ENCODE measurements at places on chromosomes 2 and 18.

- DNase-seq = no peak
Measured at GRCh38 chr18:44708451-44709083, 27.9 kb downstream of the SETBP1 start.

DNA sequence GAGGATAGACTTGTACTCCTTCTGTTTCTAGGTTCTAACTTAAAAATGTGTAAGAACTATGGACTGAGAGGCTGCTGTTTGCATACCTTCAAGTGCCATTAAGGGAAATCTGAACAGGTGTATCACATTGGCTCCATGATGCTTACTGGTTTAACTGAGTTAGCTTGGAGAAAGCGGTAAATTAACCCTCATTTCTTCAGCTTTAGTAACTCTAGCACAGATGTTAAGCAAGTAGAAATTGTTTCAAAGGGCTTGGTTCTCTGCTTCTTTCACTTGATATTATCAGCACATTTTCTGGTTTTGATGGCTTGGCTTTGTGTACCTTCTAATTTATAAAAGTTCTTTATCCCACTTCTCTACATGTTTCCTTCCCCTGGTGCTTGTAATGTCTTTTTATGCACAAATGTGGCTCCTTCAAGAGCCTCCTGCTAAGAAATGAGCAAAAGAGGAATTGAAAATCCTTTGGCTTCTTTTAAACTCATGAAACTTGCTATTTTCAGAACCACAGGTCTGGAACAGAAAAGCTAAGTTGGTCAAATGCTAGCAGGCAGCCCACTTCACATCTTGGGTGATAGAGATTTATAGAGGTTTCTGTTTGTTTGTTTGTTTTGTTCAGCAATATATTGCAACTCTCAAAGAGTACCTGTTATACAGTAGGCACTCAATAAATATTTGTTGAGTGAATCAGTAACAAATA, 249.9 kb upstream of the THUMPD2 start:
- DNase-seq = no peak

DNA sequence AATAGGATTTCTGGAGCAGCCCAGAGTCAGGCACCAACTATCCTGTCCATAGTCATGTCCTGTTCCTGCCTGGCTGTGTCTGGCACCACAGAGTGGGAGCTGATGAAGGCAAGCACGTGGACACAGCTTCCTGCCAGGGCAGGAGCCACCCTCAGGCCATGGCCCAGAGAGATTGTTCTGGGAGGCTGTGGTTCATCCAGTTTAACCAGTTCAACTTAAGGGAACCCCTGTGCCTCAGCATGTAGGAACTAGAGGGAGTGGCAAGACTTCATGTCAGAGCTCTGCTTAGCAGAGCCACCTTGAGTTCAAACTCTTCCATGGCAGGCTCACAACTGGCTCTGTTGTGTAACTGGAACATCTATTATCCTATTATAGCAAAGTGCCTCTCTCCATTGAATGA, 73.2 kb upstream of the NCKAP5 start:
- peak; percentile 21 for DNase-seq

DNA sequence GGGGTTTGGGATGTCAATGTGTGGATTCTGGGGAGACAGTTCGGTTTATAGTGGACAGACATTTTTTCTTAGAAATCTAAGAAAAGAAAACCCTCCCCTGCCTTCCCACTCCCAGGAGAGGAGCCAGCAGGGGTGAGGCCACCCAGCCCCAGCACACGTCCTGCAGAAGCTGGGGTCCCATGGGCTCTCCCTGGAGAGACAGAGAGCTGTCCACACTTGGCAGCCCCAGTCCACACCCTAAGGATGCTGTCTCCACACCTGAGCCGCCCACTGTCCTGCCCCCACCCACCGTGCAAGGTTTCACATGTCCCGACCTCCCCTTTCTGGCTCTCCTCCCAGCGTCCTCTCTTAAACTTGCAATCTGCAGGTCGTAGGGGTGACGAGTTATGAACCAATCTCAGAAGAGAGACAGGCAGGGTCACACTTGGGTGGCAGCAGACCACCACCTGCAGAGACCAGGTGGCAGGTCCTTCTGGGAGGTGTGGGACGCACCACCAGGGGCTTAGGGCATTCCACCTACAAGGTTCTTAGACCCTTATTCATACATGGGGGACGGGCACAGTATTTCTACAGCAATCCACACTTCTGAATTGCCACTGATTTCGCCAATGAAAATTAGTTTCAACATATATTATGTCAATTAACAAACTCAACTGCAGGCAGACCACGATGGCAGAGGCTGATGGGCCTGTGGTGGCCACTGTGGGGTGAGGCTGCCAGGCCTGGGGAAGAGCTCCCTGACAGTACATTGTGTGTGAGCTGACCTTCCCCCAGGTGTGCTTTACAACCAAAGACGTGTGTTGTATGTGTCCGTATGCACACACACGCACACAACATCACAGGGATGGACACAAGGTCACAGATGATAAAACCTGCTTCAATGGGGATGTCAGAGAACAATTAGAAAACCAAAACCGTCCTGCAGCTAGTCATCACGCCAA, 158.5 kb downstream of the TPO start:
- no peak for DNase-seq

DNA sequence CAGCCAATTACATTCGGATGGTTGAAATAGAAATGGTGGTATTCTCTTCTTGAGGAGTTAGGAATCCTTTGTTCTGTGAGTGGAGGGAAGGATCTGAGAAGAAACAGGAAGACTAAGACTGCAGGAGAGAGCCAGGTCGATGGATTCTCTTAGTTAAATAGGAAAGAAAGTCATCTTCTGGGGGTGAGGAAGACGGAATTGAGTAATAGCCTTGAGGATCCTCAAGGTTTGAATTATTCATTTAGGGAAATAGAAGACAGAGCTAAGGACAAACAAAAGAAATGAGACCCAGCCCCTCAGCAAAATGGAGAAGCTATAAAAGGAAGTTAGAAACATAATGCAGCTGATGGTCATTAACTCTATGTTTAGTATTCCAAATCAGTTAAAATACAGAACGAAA, 1.8 kb downstream of the LAPTM4A start:
- DNase-seq = no peak

DNA sequence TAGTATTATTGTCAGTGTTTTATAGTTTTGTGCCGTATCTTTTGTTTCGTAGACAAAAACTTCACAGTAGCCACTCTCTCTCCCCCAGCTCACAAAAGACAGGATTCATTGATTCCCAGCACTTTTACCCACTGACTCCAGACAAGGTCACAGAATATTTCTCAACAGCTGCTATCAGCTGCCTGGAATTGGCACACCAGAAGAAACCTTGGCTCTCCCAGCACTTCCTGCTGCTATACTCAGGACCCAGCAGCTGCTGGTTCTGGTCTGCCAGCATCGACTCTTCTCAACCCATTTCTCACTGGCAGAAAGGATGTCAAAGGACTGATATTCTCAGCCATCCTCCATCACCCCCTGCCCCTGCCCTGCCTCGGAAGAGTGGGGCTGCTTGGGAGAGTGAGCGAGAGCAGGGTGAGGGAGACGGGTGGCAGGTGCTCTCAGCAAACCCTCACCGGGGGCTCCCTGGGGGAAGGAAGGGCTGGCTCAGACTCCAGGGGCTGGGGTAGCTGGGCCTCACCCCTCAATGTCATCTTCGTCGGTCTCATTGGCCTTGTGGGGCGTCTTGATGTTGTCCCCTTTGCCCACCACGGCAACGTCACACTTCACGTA, 6.1 kb upstream of the OTOF start:
- no peak for DNase-seq

GRCh38 chr2:95296880-95297487, at the start of gene KCNIP3:
KCNIP3 (plus strand) TSS chr2:95297347; CDS start chr2:95297439, 92 bp downstream.
- DNase-seq = peak; percentile 23

DNA sequence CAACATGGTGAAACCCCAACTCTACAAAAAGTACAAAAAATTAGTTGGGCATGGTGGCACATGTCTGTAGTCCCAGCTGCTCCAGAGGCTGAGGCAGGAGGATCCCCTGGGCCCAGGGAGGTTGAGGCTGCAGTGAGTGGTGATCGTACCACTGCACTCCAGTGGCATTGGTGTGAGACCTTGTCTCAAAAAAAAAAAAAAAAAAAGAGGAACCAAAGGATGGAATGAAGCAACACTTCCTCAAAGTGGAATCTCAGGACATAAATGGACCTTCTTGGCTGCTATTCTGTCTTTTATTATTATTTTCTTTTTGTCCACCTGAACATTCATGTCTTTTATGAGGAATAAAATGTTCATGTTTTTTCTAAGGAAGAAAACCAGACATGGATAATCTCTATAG, 13.7 kb downstream of the GEMIN6 start:
- DNase-seq = no peak

GRCh38 chr2:80706541-80706940, 402.0 kb upstream of the LRRTM1 start:
- DNase-seq = no peak

DNA sequence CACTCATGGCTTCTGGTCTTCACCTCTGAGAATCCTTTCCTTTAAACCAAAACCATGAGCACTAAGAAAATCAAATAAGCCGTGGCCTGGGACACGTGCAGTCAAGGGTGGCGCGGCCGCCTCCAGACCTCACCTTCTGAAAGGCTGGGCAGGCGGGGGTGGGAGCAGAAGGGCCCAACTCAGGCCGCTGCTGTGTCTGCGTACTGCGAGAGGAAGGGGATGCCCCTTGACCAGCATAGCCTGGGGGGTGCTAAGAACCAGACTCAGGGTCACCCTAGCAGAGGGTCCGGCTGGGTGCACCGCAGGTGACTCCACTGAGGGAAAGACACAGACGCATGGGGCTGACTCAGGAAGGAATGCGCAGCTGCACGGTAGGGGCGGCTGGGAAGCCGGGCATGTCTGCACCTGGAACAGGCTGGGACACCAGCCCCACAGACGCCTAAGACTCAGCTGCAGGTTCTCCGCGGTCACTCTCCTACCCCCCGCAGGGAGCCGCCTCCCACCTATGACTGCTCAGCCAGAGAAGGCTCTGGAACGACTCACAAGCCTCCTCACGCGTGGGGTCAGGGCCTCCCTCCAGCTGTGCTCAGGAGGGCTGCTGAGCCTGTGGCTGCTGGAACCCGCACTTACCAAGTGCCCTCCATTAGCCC, 432.4 kb upstream of the MYT1L start:
- DNase-seq = no peak

GRCh38 chr2:172143817-172144216, 41.1 kb upstream of the DLX2 start:
- no peak for DNase-seq

DNA sequence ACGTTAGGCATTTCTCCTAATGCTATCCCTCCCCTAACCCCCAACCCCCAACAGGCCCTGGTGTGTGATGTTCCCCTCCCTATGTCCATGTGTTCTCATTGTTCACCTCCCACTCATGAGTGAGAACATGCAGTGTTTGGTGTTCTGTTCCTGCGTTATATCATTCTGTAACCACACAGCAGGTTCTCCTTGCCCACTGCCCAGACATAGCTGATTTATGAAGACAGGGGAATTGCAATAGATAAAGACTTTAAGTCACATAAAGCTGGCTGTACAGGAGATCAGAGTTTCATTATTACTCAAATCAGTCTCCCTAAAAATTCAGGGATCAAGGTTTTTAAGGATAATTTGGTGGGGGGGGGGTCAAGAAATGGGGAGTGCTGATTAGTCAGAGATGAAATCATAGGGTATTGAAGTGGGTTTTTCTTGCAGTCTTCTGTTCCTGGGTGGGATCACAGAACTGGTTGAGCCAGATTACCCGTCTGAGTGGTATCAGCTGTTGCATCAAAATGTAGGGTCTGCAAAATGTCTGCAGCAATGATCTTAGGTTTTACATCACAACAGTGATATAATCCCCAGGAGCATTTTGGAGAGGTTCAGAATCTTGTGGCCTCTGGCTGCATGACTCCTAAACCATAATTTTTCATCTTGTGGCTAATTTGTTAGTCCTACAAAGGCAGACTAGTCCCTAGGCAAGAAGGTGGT, 392.1 kb upstream of the KCNJ3 start:
- no peak for DNase-seq

- peak; percentile 63 for DNase-seq
Measured at GRCh38 chr2:189709501-189710221, 35.2 kb downstream of the ANKAR start.

DNA sequence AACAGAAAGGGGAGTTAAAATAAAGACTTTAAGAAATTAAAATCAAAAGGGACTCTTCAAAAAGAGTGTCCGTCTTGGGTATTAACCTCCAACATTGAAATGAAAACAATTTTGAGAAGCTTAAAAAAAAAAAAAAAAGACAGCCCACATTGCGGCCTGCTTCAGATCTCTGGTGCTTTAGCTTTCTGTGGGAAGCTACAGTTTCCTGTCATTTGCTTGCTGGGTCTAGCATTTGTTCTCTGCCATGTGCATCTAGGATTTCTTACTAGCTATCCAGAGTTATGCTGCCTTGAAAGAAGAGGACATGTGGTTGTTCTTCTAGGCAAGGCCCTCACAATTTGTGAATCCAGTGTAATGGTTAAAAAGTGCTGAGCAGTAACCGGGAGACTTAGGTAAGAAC, 375.3 kb downstream of the SLC4A3 start:
- DNase-seq = no peak

DNA sequence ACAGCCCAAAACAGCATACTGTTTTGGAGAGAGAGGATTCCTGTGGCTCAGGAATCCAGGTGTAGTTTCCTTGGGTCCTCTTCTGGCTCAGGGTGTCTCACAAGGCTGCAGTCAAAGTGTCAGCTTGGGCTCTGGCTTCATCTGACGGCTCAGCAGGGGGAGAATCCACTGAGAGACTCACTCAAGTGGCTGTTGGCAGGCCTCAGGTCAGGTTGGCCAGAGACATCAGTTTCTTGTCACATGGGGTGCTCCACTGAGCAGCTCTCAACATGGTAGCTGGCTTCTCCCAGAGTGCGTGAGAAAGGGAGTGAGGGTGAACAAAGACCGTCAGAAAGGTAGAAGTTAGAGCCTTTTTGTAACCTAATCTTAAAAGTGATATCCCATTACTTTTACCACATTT, 168.4 kb downstream of the SOCS6 start:
- DNase-seq = no peak

DNA sequence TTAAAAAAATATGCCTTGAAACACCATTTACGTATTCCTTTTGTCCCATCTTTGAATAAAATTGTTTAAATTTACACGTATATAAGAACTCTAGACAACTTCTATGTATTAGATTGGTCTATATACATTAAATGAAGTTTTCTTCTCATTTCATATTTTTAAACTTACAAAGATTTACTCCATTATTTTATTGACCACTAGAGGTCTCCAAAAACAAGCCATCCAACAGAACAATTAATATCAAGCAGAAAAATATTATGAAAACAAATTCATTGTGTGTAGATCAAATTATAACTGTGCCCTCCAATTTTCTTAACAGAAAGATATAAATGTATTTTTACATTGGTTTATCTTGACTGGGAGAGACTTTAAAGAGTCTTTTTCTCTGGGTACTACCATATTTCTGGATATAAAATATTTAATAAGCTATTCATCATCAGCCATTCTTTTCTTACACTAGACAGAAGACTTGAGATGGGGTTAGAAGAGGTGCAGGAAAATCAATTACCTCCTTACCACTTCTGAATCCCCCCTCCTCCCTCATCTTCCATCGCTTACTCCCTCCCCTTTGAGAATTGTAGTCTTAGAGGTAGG, 66.5 kb downstream of the DPP4 start:
- peak; percentile 33 for DNase-seq

GRCh38 chr2:45614330-45614729, 3.3 kb upstream of the SRBD1 start:
- no peak for DNase-seq
